Suppressor macrophage (primary cell): ENCODE measurements at places on chromosomes 5 and 9.

DNA sequence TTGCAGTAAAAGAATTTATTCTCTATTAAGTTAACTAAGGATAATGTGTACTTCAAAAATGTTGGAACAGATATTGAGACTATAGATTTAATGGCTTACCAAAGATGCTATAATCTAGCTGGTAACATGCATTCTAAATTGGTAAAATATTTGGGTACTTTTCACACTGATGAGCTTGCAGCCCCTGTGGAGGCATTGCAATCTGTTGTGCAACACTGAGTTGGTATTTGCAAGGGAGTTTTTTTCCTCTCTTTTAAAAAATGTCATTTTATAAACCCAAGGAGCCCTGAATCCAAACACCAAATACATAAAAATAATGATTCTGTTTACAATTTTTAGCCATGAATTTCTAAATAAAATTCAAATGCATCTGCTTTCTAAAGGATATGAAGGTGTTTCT, 944.8 kb downstream of the DTWD2 start:
- DNase-seq: no peak

GRCh38 chr5:31449174-31449573, 82.7 kb downstream of the DROSHA start:
- DNase-seq: no peak

- DNase-seq: no peak
Observed at GRCh38 chr5:137055271-137055872, 443.8 kb downstream of the SPOCK1 start.

GRCh38 chr9:81685763-81686613, 3.4 kb downstream of the TLE1 start:
- DNase-seq: peak; percentile 7

DNA sequence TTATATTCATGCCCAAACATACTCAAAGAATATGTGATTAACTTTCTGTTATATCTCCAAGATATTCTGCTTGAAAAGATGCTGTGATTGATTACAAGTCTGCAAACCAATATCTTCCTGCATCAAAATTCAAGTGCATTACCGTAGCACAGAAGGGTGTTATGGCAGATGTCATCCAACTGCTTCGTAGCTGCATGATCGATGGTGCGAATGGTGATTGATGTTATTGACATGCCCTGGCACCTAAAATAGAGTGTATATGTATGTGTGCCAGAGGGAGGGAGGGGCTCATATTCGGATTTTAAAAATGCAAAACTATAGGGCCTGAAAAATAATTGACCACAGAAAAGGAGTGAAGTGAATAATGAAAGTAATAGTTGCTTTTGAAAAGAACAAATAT, 882.1 kb upstream of the NUDT12 start:
- DNase-seq: no peak

- DNase-seq: no peak
Observed at GRCh38 chr5:78903861-78904260, 81.2 kb downstream of the ARSB start.

DNA sequence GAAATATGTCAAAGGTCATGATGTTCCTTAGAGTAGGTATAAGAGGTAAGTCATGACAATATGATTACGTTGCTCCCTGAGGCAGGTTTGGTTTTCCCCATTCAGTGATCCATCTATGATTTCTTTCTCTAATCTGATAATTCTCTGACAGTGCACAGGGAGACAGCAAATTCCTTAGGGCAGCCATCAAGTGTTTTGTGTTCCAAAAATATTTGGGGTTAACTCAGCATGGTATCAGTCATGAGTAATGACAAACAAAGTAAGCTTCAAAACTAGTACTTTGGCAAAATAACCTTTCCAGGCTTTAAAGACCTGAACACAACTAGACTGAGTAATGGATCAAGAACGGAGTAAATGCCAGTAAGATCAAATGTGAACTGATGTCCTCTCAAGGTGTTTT, 55.3 kb upstream of the SPATA31E1 start:
- DNase-seq: no peak

DNA sequence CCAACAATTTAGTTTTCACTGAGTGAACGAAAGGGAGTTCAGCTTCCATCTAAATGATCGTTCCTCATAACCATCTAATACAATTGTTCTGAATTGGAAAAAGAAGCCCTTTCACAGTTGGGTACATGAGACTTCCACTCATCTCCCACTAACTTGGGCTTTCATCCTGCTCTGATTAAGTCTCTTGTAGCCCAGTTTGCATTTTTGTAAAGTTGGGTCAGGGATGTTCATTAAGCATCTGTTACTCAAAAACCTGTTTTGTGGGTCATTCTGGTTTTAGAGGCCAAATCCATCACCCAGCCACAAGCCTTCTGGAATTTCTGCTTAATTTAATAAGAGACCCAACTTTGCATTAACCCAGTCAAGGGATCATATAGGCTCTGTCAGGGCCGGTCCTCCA, 385.3 kb downstream of the BNC2 start:
- DNase-seq: no peak

DNA sequence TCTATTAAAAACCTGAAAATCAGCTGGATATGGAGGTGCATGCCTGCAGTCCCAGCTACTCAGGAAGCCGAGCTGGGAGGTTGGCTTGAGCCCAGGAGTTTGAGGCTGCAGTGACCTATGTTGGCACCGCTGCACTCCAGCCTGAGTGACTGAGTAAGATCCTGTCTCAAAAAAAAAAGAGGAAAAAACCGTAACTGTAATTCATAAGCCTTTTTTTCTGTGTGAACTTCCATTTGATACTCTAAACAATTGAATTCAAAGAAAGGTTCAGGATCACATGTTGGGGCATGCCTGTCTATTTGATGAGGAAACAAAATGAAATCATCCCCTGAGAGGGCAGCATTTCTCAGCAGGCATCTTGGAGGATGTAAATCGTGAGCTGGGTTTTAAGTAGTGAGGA, 38.8 kb downstream of the ITGA2 start:
- peak; percentile 31 for DNase-seq

- peak; percentile 72 for DNase-seq
Observed at GRCh38 chr9:128863647-128864046, 18.1 kb downstream of the KYAT1 start.

DNA sequence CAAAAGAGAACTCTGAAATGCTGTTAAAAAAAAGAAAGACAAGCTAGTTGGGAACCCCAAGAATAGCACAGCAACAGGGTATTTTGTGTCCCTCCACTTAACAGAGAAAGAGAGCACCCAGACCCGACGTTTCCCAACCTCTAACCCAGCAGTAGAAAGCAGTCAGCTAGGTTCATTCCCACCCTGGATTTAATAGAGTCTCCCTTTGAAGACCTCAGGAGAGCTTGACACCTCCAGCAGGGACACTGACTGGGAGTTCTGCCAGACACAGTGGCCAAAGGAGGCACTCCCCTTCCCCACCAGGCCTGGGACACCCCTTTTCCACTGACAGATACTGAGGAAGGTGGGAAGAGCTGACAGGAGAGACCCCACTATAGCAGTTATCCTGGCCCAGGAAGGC, 337.5 kb upstream of the MSX2 start:
- DNase-seq: no peak

GRCh38 chr9:131731237-131731636, 8.6 kb downstream of the RAPGEF1 start:
- no peak for DNase-seq

DNA sequence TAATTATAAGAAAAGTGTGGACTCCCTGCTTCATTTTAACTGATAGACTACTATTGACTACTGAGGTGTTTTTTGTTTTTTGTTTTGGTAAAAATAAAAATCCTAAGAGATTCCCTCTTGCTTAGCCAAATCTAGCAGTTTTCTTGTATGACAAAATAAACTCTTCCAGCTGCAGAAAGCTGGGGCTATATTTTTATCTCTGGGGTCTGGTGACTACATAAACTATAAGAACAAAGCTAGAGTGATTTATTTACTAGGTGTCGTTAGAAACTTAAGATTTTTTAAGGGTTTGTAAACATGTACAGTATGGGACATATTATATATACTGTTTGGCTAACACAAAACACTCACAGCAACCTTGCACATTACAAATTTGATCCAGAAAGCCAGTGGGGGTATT, 467.4 kb upstream of the MPDZ start:
- DNase-seq: no peak

GRCh38 chr9:100466829-100467221, 6.1 kb upstream of the TMEFF1 start:
- DNase-seq: no peak

DNA sequence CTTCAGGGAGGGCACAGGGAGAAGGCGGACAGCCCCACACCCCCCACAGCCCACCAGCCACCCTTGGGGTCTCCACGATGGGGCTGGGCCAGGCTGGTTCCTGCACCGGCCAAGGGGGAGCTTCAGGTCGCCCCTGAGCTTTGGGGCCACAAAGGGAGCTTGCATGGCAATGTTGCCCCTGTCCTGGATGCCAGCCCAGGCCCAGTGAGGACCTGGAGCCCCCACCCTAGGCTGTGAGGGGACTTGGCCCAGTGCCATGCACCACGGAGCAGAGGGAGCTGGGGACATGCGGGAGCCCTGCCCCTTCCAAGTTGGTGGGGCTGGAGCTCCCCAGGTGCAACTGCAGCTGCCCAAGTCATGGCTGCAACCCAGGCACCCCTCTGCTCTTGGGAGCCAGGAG, 18.4 kb downstream of the TMEM38B start:
- no peak for DNase-seq

GRCh38 chr9:114483499-114483898, 21.8 kb downstream of the WHRN start:
- no peak for DNase-seq

GRCh38 chr9:3049636-3050035, 205.7 kb upstream of the PUM3 start:
- DNase-seq: no peak

DNA sequence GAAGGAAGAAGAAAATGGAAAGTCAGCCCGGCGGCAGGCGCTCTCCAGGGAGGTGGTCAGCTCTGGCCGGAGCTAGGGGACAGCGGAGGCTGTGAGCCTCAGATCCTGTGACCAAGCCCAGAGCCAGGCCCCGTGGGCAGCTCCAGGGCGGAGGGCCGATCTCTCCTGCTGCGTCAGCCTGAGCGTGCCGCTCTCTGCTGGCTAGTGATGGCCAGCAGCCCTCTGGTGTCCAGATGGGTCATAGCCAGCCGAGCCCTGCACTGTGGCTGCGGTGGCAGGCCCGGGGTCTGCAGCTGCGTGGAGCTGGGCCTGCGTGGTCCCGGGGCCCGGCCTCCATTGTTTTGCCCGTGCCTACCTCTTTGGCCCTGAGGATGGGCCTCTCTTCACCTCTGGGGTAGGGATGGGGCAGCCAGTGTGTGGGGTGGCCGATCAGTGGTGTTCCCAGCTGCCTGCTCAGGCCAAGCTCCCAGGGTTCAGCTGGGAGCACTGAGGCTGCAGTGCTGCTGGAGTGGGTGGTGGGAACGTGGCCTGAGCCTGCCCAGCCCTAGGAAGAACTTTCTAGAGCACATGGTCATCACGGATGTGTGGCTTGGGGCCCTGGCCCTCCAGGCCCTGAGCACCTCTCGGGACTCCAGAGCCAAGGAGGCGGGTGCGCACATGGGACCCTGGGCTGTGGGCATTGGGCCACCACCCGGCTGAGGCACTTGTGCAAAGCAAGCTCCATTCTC, 17.1 kb upstream of the NRARP start:
- no peak for DNase-seq

DNA sequence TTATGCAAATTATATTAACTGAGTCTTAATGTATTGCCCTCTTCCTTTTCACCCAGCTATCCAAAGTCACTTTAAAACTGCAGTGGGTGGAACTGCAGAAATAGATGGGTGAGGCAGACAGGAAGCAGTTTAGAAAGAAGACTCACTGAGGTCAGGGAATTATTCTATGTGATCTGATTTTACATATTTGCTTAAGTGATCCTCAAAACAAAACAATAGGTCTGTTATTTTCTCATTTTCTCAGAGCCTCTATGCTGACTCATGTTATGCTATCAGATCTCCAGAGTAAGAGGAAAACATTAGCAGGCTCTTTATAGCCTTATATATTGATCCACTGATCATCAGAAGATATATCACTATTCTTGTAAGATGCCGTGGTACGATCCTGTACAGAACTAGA, 63.5 kb downstream of the MRPS27 start:
- DNase-seq: no peak

- peak; percentile 97 for DNase-seq
Observed at GRCh38 chr5:180069589-180070247, 1.8 kb downstream of the RNF130 start.

DNA sequence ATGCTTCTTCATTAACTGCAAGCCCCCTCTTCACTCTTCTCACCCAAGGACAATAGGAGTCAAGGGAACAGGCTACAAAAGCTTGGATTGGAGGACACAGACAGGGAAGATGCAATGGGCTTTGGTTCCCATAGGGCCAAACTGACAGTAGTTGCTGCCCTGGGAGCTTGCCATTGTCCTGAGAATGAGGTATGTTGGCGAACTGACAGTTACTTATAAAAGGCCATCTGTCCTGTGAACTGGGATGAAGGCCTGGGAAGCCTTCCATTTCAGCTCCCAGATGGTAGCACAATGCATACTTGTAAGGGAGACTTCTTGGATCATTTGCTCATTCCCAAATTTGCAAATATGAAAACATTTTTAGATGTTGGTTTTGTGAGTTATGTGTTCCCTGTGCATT, 88.9 kb downstream of the SNCAIP start:
- no peak for DNase-seq

DNA sequence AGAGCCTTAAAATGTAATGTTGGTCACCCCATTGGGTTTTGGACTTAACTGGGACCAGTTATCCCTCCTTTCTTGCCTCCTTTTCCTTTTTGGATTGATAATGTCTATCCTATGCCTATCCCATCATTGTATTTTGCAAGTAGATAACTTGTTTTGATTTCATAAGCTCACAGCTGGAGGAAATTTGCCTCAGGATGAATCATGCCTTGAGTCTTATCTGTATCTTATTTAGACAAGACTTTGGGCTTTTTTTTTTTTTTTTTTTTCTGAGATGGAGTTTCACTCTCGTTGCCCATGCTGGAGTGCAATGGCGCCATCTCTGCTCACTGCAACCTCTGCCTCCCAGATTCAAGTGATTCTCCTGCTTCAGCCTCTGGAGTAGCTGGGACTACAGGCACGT, 443.3 kb downstream of the DNAH5 start:
- no peak for DNase-seq

DNA sequence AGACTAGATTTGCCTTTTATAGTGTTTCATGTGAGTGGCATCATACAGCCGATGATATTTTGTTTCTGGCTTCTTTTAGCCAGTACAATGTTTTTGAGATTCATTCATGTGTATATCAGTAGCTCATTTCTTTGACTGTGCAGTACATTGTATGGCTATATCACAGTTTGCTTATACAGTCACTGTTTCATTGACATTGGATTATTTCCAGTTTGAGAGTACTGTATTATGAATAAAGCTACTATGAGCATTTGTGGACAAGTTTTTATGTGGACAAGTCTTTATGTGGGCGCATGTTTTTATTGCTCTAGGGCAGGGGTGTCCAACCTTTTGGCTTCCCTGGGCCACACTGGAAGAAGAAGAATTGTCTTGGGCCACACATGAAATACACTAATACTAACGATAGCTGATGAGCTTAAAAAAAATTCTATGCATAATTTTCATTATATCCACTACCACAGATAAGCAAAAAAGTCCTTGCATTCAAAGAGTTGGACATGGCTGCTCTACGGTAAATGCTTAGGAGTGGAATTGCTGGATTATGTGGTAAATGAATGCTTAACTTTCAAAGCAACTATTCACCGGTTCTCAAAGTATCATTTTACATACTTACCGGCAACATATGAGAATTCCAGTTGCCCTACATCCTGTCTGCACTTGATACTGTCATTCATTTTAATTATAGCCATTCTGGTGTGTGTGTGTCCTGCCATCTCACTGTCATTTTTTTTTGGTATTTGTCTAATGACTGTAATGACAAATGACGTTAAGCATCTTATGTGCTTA, 177.8 kb downstream of the RGS3 start:
- DNase-seq: no peak

- DNase-seq: no peak
Observed at GRCh38 chr5:28957450-28957849, 1919.1 kb upstream of the CDH9 start.

- no peak for DNase-seq
Observed at GRCh38 chr5:82673057-82673809, 395.1 kb upstream of the RPS23 start.
